ENCODE measurements at places on chromosomes 2 and 18.

GRCh38 chr2:167192833-167193232, 304.6 kb downstream of the XIRP2 start:
- no peak for DNase-seq

DNA sequence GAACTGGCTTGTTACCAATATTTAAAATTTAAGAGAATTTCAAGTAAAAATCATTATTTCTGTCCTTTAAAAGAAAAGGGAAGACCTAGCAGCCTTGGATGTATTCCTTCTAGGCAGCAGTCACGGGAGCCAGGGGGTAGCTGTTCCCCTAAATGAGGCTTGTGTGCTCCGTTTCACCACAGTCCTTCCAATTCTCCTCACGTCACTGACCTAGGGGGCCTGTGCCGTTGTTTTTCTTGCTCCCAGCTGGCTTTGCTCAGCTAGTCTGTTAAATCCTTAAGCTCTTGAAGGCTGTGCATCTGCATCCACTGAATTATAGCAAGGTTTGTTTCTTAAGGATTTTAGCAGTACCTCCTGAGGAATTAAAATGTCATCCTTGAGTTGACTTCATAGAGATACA, 9.9 kb downstream of the KLHL23 start:
- DNase-seq: peak; percentile 32

DNA sequence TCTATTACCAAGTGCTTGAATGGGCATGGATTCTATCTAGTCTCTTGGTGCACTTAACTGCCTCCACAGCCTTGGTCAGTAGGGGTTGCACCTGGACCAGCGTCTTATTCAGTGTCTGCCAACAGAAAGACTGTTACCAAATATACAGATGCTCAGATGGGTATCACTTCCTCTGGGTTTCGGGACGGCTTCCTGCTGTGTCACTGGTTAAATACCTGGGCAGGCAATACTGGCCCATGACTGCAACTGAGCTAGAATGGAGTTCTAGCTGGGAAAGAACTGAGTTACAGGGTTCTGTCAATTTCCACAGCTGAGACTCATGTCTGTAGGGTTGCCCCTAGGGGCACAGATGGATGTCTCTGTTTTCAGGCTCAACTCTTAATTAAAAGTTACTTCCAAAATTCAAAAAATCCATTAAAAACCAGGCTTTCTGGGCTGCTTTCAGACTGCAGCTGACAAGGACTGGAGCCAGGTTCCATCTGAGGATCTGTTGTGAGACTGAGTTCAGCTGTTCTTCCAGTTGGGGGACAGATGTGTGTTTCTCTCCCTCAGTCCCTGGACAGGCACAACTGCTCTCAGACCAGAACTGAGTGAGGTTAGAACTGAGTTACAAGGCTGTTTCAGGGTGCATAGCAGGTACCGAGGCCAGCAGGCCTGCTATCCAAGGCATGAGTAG, 789.6 kb upstream of the SLC8A1 start:
- peak; percentile 33 for DNase-seq

DNA sequence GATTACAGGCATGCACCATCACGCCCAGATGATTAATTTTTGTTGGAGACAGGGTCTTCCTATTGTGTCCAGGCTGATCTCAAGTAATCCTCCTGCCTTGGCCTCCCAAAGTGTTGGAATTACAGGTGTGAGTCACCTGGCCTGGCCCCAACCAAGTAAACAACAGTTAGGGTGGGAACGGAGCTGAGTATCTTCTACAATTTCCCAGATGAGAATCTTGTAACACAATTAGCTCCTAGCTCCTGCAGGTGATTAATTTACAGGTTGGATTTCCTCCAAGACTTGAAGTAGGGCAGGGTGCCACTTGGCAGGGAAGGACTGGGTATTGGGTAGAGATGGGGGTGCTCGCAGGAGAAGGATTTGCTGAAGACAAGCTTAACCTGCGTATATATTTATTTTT, 17.8 kb downstream of the NLRC4 start:
- no peak for DNase-seq

GRCh38 chr2:18763338-18763737, 174.0 kb upstream of the NT5C1B start:
- no peak for DNase-seq

GRCh38 chr2:106142683-106143082, 51.4 kb downstream of the UXS1 start:
- no peak for DNase-seq

DNA sequence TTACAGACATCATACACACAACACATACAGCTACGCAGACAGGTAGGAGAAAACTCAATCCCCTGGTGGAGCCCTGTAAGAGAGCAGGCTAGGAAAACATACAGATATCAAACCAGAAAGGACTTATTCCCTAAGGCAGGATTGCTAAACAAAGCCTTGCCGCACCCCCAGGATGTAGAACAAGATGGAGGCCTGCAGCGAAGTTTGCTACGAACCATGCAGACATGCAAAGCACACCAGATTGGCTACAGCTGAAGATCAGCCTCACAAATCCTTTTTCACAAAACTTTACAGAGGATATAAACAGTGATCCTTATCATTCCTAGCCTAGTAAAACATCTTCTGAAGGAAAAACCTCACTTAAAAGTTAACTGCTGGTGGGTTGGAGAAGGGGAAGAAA, 28.3 kb downstream of the C18orf54 start:
- no peak for DNase-seq

DNA sequence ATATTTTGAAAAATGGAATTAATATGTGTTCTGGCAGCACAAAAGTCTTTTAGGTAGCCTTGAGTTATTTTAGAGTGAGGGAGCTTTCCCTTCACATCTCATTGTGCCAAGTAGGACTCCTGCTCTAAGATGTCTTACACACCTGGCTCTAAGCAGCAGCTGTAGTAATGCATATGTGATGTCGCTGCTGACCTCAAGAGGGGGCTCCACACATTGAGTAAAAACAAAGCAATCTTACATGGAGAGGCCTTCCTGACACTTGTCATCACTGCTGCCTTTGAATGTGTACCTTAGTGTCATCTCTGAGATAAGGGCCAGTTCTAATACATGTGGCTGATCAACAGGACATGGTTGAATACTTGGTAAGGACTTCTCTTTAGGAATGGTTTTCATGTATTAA, 75.8 kb downstream of the ACTR3 start:
- no peak for DNase-seq

- DNase-seq: no peak
Measured at GRCh38 chr18:57869221-57869620, 66.1 kb upstream of the ATP8B1 start.

DNA sequence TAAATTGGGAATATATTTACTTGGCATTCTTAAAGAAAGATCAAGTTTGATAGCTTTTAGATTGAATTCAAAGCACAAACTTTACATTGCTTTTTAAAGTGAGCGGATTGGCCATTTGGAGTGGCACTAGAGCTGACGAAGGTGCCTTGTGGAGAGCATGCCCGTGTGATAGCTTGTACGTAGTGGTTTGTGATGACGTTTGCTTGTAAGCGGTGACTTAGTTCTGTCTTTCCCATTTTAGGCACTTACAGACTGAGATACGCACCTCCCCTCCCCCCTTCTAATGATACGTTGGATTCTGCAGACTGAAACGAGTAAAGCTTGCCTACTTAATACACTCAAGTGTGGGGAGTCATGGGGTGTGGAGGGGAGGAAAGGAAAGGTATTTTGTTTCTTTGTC, 53.4 kb downstream of the ZCCHC2 start:
- no peak for DNase-seq

DNA sequence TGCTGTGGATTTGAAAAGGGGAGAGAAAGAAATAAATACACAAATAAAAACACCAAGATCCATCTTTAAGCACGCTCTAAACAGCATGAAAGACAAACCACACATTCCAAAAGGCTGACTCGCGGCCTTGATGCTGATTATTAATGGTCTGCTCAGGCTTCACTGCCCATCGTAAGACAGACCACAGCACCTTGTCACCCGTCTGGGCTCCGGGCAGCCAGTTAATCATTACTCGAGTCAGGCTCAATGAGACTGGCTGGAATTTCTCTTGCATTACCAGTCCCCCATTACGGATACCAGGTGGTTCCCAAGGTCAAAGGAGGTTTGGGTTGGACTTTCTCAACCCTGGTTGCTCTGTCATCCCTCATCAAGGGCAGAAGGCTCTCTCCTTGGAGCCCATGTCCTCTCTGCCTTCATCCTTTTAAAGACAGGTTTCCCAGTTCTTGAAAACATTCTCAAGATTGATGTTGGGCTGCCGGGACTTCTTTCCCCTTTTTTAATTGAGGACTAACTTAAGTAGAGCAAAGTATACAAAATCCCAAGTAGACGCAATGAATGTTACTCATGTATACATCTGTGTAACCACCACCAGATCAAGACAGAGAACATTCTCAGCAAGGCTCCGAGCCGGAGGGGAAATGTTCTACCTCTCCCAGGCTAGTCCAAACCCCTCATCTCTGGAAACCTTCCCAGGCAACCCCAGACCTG, 8.1 kb downstream of the SMAD7 start:
- DNase-seq: peak; percentile 12

GRCh38 chr2:128379021-128380015, 60.6 kb upstream of the HS6ST1 start:
- DNase-seq: peak; percentile 82

DNA sequence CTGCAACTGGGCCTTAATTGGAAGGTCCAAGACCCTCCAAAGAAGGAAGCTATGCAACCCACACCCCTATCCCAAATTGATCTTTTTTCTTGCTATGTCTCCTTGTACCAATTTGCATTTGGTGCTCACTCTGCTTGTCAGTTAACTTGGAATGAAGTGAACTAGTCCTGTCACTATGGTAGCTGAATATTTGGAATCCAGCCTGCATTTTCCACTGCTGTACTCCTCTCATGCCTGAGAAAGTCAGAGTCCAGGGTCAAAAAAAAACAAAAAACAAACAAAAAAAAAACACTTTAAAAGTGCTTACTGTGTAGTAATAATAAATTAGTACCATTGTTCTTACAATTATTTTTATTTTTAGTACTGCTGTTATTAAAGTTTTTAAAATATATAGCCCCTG, 462.8 kb upstream of the SLC8A1 start:
- DNase-seq: no peak

DNA sequence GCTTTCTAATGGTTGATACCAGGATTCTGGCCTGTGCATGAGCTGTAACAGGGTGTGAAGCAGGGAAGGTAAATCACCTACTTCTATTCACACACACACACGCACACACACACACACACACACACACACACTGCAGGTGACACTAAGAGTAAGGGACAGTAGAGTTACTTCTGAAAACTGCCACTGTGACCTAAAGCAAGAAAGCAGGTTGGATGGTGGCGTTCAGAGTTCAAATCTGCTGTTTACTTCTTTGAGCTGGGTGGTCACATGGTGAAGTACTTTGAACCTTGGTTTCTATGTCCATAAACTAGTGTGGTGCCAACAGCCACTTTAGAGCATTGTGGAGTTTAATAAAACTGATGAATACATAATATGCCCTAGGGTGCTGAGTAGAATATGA, 248.0 kb downstream of the PIEZO2 start:
- no peak for DNase-seq

DNA sequence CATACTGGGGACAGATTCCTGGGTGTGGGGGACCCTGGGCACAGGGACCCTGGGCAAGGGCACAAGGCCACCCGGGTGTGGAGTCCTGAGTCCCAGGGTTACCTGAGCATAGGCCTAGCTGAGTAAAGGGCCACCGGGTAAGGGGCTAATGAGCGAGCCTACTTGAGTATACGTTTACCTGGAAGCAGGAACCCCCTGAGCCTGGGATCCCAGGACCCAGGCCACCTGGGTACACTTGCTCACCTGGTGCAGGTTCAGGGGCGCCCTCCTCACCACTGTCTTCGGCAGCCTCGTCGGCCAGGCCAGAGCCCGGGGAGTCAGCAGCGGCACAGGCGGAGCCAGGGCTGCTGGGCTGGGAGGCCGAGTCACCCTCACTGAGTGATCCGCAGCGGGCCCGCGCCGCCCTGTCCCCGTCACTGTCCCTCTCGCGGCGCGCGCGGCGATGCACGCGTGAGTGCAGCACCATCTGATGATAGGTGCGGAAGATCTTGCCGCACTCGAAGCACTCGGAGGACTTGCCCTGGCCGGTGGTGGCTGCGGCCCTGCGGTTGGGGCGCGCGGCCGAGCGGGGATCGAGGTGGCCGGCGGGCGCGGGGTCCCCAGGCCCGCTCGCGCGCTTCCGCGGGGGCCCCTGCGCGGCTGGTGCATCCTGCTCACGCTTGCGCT, 53.9 kb downstream of the ZNF516 start:
- DNase-seq: no peak

- DNase-seq: no peak
Measured at GRCh38 chr2:24307961-24308360, 52.4 kb downstream of the ITSN2 start.

DNA sequence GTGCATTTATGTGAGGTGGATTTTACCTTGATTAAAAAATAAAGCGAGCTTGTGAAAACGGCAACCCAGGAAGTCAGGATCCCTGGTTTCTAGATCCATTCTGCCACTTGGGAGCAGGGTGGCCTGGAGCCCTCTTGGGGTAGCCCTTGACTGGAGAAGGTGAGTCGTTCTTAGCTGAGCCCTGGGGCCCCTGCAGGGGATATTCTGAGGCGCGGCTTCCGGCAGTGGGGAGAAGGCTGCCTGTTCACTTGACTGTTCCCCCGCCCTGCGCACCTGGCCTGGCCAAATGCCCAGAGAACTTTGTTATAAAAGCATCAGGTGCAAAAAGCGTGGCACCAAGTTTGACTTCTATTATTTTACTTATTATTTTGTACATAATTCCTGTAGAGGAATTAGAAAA, 221.9 kb downstream of the DYSF start:
- DNase-seq: peak; percentile 9

DNA sequence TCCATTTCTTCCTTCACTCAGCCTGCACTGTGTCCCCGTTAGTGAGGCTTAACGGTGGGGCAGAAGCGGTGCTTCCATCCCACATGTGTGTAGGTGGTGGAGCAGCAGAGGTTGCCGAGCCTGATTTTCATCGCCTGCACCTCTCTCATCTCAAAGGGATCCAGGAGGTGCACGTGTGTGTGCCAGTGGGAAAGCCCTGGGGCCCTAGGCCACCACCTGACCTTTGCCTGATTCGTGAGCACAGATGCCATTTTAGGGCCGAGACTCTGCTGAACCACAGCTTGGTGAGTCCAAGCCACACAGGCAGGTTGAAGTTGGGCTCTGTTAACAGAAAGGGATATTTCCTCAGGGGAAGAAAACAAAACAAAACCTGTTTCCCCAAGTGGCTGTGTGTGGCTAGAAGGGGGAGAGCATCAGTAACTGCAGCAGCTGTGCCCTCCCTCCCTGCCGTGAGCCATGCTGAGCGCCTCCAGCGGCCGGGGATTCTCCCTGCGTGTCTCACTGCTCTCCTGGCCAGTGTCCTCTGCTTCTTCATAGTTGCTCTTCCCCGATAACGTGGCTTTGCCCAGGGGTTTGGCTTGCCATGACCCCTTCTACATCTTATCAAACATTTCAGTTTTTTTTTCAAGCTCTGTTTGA, 81.5 kb downstream of the MAPRE2 start:
- DNase-seq: no peak

- DNase-seq: no peak
Measured at GRCh38 chr2:68396093-68396492, 31.0 kb downstream of the PLEK start.

Data from right hindlimb (tissue), 1 donor.